Right renal pelvis (tissue), 4 donors: ENCODE measurements at places on chromosomes 2 and 18.

DNA sequence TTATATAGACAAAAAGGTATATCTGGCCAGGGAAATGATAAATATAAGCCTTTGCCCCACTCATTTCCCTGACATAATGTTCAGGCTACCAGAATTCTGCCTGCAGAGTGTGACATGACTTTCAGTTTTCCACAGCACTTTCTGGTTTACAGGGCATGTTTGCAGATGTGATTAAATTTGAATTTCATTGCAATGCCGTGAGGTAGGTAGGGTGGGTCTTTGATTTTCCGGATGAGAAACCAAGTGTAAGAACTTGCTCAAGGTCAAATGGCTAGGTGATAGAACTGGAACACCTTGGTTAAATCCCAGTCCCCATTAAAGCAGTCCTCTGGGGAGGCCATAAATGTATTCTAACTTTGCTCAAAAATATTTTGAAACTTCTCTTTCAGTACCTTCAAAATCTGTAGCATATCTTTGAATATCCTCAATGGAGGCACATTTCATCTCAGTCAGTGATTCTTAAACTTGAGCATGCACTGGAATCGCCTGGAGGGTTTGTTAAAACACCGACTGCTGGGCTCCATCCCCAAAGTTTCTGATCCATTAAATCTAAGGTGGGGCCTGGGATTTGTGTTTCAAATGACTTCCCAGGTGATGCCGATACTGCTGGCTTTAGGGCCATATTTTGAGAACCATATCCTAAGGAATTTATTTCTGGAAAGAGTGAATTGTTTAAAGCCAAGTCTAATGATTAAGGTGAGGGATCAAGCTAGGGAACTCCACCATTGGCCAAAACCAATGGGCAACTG lies 35.0 kb downstream of the MRPL33 start:
- peak; percentile 22 for DNase-seq

GRCh38 chr2:152594022-152594766 lies 123.1 kb downstream of the PRPF40A start:
- no peak for DNase-seq

DNA sequence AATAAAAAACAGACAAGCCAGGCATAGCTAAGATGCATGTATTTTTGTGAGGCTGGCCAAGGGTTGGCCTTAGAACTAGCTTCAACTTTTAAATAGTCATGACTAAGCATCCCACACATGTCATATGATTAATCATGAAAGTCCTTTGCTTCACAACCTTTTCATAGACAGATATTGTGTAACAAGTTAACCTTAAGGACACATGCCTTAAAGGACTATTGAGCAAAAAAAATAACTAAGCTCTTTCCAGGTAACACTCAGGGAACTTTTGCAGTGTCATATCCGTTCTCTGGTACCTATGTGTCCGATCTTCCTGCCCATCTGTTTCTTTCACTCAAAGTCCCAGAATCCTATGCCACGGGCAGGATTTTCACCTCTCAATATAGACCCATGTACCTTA lies 498.4 kb downstream of the STK39 start:
- DNase-seq = no peak

- DNase-seq = no peak
These were observed 41.0 kb downstream of the SLC66A3 start for GRCh38 chr2:11196246-11196645.

DNA sequence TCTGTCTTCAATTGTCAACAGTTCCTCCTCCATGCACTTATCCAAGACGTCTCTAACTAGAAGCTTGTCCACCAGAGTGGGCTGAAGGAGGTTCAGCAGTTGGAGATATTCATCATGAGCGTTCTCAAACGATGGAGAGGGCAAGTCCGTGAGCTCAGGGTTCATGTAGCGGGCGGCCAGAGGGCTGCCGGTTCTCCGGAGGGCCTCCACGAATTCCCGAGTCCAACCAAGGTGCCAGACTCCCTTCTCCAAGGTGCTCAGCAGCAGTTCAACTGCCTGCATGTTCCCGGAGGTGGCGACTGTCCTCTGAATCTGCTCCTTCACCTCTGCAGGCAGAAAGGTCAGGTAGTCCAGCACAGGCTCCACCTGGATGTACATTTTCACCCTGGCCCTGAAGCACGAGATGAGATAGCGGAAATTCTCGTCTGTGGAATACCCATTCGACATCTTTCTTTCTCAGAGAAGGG lies 590 bp downstream of the IFIH1 start:
- DNase-seq = no peak

DNA sequence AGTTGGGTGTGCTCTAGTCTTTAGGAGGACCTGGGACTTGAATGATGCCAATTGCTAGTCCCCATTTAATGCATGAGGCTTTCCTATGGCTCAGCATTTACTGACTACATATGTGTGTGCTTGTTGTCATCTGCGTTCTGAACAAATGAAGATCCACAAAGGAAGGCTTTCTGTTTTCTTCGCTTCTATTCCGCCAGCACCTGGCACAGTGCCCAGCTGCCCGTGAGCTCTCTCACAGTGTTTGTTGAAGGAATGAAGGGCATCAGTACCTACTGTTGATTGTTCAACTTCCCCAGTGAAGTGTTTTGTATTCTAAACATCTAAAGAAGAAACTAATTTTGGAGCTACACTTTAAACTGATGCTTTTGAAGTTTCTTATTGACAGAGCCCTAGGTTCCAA lies 122.4 kb upstream of the LINC00305 start:
- no peak for DNase-seq

DNA sequence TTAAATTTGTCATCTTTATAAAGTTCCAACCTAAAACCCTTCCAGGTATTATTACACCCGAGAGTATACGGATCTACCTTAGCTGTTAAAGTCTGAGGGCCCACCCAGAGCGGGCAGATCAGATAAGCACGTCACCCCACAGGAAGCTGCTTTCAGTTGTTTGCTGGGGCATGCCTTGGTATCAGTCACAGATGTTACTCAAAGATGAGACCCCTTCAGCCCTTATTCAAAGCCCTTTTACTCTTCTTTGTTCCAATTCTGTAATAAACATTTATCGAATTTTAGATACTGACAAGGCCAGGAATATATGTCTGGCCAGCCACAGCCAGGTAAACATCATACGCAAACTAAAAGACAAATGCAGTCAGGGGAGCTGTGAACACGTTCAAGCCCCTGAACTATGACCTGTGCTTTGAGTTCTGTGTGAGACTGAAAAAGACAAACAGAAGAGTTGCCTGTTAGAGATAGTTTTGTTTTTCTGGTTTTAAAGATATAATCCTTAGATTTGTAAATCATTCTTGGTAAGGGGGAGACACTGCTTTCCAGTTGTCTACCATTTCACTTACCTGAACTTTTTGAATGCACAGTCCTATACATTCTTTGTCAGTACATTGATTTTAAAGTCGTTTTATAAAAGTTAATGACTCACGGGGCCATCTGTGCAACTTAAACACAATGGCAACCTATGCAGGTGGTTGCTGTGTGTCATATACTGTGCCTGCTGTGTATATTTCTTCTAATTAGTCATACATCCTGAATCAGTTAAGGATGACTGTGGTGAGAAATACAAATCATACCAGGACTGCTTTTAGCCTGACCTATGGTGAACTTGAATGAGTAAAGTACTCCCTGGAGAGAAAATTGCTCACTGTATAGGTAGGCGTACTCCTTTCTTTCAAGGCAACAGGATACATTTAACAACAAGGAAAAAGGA lies 100.5 kb upstream of the ITPRID2 start:
- DNase-seq = no peak

- DNase-seq = no peak
These were observed 17.5 kb upstream of the SULT1C3 start for GRCh38 chr2:108222261-108222660.

DNA sequence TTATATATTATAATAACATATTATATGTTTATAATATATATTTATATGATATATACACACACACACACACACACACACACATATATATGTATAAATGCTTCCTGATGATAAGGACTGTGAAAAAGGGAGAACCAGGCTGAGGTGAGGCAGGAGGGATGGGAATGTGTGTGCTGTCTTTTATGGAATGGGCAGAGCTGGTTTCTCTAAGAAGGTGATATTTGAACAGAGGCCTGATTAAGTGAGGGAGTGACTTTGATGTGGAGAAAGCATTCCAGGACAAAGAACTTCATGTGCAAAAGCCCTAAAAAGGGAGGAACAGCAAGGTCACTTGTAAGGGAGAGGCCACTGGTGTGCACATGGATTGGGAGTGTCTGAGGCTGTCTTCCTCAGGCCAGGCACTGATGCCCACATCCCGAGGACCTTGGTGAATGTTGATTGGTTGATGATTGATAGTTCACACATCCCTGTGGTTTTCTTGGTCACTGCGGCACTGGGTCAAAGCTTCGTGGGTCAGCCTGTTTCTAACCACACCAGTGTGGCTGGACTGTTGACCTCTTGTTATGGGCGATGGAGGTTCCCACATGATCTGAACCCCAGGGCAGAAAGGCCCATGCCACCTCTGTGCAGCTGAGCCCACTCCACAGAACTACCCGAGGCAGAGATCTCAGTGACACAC lies 196.9 kb downstream of the MYCN start:
- no peak for DNase-seq

DNA sequence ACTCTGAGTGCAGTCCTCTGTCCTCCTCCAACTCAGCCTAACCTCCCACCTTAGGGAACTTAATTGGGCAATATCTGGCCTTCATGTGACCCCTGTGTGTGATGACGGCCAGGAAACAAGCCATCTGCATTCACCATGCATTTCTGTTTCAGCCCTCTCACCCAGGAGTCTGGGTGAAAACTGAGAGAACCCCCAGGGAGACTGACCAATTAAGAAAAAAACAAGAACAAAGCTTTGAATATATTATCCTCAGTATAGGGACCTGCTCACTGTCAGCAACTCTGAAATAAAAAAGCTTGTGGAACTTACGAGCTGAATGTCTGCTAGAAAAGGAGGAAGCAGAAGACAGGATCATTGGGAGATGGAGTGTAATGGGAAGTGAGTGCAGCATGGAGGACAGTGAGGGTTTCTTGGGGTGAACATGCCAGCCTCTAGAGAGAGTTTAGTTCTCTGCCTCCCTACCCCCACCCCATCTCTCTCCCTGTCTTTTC lies 9.5 kb downstream of the MAPRE2 start:
- DNase-seq = no peak

DNA sequence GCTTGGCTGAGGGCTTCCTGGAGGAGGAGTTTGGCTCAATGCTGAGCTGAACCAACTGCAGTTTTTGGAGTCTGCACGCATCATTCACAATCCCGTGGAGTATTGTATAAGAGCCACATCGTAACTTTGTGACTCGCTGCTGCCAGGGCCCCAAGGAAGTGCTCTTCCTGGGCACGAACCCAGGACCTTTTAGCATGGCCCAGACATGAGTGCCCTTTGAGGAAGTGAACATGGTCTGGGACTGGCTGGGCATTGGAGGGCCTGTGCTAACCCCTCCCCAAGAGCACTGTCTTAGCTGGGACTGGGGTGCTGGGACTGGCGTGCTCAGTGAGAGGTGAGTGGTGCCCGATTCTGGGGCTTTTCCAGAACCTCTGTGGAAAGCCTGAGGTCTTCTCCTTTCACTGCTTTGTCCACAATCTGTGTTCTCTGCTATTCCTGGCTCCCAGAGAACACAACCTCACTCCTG lies 88.6 kb downstream of the LIPG start:
- DNase-seq = no peak

DNA sequence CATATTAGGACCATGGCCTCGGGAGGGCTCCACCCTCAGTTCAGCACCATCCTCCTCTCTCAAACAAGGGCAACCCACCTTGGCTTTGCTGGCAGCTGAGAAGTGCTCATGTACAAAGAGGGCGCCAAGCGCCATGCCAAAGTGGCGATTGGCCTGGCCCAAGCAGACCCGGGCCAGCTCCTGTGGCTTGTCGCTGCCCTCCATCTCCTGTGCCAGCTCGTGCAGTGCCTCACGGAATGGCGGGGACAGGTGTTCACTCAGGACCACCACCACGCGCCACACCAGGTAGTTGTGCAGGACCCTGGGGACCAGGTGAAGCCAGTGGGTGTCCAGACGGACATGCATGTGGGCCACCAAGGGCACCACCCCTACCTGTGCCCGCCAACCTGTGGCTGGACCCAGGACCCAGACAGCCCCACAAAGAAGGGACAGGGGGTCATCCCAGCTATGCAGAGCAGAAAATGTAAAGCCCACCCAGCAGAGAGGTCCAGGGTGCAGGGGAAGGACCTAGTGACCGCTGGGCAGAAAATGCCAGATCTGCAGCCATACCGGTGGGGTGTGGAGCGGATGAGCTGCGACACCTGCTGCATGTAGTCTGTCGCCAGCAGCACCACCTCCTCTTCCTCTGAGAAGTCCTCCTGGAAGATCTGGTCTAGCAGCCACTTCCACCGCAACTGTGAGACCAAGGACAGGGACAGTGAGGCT lies 3.6 kb downstream of the ECEL1 start:
- no peak for DNase-seq

- no peak for DNase-seq
These were observed 8.4 kb upstream of the GPC1 start for GRCh38 chr2:240426845-240427721.

DNA sequence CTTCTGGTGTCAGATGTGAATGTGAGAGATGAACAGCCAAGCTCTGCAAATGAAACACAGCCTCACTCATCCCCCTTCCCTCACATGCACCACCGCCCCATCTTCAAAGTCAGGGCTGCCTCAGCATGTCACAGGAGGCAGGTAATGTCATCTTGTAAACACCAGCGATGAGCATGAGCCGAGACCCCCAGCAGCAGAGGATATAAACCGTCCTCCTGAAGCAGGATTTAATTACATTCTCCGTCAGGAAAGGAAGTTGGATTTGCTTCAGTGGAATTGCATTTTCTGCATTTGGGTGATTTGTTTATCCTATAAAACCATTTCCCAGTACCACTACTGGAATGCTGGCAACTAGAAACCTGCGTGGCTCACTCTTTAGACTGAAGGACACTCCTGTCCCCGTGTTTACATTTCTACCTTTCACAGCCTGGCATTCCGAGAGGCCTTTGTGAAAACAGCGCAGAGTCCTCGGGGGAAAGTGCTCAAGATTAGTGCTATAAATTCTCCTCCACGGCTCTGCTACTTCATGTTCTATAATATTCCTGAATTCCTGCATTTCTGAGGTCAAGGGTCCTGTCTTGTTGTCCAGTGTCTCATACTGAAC lies 619.2 kb downstream of the IRS1 start:
- DNase-seq = no peak

DNA sequence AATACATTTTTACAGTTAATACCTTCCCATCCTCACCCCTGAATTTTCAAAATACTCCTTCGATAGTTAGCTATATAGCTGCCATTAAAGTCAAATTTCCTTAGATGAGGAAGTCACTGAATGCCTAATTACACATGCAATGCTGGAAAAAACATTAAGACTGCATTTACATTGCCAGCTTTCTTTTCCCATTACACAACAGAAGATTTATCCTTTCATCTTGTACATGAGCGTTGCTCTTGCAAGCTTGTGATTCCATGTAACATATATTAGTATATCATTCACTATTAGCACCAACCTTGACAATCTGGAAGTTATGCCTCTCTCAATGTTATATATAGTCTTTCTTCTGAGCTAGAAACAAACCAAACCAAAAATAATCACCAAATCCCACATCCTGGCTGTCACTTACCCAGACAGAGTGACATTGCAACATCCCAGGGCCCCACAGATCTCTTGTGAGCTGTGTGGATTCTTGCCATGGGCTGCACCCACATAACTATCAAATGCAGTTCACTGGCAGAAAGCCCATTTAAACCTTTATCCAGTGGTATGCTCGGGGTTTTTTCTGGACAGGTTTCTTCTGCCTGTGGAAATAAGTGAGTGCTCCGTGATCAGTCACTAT lies 79.2 kb upstream of the PAPOLG start:
- DNase-seq = no peak

- no peak for DNase-seq
These were observed 72.5 kb upstream of the RMDN2 start for GRCh38 chr2:37852585-37853014.
